ENCODE measurements at places on chromosomes 12 and 14.
A peak's percentile ranks its signal among the peaks of the same experiment; 100 is the strongest.

- no peak for DNase-seq
These were observed 1.7 kb downstream of the RALGAPA1 start for GRCh38 chr14:35807131-35807961.

DNA sequence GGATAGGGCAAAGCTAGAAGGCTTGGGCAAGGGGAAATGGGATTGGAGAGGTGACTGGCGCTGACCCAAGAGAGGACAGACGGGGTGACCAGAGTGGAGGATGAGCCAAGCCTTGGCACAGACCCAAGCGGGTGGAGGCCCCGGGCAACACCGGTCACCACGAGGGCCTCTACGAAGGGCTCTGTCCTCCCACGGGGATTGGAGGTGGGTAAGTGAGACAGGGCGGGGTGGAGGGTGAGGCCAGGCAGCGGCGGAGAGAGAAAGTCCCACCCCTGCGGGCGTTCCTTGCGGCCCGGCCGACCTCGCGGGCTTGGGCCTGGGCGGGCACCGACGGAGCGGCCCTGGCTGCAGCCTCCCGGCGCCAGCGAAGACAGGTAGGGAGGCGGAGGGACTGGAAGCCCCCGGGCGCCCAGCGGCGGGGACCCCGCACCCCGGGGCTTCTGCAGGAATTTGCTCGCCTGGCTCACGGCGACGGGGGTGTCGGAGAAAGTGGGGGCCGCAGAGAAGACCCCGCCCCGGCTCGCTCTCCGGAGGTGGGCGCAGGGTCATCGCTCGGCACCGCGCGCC lies at the start of gene PAPLN:
TSS of gene PAPLN (plus strand) at position 288 of the 567 bp plus-strand sequence. CDS start 2,273 bp downstream, outside the sequence.
- peak; percentile 46 for DNase-seq

GRCh38 chr12:53746592-53747092 lies 5.1 kb downstream of the CISTR start:
- peak; percentile 87 for DNase-seq

DNA sequence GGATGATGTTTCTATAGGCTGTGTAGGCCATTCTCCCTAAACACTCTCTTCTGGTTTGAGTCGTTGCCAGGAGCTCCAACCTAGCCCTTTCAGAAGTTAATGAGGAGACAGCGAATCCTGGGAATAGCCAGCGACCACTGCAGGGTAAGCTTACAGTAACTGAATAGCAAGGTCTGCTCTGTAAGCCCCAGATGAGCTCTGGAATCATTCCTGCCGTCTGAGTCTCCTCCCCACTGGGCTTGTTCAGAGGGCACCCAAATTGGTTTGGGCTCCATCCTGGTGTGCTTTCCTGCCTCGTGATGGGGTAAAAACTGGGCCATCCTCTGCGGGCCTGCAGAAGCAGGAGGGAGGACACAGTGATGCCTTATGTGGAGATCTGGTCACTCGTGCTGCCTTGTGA lies 43.3 kb upstream of the EMP1 start:
- DNase-seq = no peak

GRCh38 chr14:31951638-31951964 lies 125.5 kb upstream of the ARHGAP5 start:
- no peak for DNase-seq

DNA sequence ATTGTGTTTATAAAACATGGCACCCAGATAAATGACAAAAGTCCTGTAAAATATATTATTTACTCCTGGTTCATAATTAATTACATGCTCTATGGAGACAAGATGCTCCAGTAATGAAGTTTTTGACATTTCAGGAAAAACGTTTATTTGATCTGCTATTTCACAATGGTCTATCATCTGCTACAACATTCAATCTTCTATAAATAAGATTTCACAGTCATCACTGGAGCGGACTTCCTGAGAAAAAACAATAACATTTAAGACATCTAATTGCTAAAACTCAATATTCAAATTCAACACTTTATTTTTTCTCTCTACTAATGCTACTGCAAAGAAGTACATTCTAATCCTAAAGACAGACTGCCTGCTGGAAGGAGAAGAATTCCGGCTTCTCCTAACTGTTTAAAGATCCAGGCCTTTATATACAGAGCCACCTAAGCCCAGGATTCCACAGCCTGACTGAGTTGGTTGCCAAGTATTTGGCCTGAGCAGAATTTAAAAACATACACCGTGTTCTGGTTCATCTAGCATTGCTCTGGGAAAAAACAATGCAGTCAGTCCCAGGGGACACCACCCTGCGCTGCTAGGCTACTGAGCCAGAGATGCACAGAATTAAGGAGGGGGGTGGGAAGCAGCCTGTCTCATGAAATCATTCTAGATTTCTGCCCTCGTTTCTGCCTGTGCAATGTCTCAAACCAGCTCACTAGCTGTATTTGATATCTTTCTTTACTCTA lies 58.0 kb downstream of the TMTC1 start:
- DNase-seq = no peak

DNA sequence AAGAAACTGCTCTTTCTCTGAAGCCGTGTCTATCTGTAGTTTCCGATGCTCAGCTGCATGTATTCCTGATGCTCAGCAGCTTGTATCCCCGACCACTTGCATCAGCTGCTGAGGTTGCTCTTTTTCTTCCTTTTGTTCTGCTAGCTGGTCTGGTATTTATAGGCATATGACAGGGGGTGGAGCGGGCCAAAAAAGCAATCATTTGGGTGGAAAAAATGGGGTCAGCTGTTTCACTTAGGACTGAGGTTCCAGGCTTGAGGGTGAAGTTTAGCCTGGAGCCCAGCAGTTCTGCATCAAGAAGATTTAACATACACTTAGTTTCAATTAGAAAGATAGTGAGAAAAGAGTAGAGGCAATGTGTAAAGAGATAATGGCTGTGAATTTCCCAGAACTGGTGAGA lies 23.6 kb upstream of the AMN1 start:
- no peak for DNase-seq

GRCh38 chr12:112418273-112418607 lies 507 bp upstream of the PTPN11 start:
- no peak for DNase-seq

DNA sequence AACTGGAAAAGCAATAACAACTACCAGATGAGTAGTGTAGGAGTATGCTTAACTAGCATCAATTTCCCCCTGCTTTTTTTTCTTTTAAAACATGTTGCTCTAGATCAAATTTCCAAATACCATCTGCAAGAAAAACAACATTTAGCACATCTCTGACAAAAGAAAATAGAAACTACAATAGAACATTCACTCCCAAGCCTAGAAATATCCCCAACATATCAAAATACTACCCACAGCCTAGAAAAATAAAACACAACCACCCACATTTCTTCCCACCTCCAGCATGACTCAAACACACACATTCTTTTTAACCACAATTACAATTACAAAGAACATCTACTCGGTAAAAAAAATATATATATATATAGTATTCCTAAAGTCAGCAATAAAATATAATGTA lies 120.0 kb downstream of the PPFIA2 start:
- DNase-seq = no peak

GRCh38 chr12:52313926-52314325 lies 7.3 kb downstream of the KRT83 start:
- no peak for DNase-seq

- DNase-seq = no peak
These were observed 20.1 kb downstream of the STX2 start for GRCh38 chr12:130818635-130819576.

DNA sequence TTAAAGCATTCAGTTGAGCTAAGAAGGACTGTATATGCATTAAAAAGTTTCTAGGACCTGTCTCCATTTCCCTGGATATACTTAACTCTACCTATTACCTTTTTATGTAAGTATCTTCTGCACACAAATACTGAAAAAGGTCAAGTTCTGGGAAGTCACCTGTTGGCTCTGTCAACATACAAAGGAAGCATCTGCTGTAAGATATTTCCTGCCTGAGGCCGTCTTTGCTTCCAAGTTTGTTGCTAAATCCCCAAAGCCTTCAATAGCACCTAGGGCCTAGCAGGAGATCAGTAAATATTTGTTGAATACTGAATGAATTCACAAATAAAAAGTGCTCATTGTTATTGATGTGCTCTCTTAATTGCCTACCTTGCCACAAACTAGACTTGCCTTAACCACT lies 188.4 kb downstream of the DUSP6 start:
- DNase-seq = no peak

DNA sequence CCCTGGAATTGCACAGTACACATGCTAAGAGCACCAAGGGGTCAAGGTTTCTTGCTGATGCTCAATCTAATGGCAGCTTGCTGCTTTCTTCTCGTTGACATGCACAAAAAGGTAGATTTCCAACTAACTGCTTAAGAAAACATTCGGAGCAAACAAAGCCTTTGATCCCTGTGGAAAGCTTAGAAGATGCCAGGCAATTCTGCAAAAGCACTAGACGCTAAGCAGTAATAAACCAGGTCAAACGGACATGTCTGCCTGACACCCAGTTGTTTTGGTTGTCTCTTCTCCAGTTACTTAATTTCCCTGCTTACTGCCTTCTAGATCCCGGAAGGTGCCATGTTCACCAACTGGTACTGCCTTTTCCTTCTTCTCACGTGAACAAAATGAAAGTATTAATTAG lies 100.5 kb upstream of the TMCC3 start:
- DNase-seq = no peak

- no peak for DNase-seq
These were observed 10.0 kb downstream of the DNAH10 start for GRCh38 chr12:123772074-123772473.

DNA sequence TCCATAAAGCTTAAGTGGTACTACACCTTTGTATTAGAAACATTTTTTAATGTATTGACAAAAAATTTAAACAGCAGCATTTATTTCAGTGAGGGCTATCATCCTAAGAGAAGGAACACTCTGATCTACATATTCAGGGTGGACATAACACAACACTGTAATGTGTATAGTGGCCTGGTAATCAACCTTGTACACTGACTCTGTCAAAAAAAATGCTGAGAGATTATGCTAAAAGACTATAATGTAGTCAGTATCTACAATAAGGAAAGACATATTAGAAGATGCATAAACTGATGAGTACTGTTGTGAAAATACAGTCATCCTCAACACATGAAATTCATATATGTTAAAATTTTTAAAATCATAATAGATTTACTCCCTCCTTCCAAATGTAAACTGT lies 68.2 kb downstream of the C2CD5 start:
- DNase-seq = no peak

DNA sequence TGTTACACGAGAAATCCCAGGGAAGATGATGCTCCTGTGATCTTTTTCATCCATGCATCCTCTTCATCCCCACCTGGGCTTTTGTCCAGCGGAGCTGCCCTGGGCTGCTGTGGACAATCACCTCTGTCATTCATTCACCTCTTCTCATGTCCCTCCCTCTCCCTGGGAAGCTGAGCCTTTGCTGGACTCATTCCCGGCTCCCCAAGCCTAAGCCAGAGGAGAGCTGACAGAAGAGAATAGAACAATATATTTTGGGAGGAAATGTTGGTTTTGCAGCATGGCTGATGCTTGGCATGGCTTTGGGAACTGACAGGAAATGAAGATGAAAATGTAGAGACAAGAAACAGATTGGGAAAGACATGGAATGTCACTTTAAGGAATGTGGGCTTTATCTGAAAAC lies 177.4 kb downstream of the DICER1 start:
- no peak for DNase-seq

DNA sequence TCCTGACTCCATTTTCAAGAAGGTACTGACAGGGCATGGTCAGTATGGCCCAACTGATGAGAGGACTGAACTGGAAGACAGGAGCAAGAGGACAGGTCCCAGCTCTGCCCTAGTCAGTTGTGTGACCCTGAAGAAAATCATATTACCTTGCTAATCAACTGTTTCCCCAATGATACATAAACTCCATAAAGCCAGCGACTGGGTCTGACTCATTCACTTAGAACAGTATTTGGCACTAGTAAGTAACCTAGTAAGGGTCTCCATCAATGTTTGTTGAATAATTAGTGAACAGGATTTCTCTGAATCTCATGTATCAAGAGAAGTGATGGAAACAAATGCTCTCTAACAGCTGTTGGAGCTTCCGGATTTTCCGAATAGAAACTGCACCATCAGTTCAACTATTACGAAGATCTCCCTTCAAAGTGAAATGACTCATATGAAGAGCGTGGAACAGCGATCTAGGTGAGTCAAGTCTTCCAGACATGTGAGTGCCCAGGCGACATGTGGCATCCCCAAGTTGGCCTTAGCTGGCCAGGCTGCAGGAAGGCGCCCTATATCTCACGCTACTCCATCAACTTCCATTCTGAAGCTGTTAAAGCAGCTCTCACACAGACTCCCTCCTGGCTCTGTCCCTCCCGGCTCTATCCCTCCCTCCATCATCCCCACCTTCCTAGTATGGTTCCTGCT lies 94.5 kb downstream of the TTC7B start:
- no peak for DNase-seq

- peak; percentile 48 for DNase-seq
These were observed 174.4 kb downstream of the MON2 start for GRCh38 chr12:62640910-62641448.

DNA sequence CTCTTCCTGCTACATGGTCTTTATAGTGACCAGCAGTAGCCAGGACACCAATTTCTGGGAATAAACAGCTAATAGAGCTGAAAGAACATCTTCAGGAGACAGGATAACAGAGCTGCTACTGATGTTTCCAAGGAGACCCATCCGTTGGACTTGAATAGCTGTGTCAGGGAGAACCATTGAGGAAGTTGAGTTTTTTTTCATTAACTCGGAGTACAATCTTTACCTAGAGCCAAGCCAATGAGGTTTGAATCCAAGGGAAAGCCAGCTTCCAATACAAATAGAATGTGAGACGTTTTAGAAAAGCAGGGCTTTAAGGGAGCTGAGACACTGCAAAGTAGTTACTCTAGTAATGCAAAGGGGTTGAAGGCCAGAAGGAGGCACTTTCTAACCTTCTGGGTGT lies 136.1 kb upstream of the FRMD6 start:
- DNase-seq = no peak

DNA sequence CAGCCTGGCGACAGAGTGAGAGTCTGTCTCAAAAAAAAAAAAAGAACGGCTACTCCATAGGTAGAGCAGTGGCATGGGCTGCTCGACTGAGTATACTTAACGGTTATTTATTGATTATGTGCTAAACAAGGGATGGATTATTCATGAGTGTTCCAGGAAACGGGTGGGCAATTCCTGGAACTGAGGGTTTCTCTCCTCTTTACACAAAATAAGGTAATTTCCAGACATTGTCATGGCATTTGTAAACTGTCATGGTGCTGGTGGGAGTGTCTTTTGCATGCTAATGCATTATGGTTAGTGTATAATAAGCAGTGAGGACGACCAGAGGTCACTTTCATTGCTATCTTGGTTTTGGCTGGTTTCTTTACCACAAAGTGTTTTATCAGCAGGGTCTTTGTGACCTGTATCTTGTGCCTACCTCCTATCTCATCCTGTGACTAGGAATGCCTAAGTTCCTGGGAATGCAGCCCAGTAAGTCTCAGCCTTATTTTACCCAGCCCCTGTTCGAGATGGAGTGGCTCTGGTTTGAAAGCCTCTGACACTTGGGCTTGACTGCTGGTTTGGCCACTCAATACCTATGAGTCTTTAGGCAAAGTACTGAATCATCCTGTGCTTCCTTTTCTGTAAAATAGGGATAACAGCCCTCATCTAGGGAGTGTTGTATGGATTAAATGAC lies 3.2 kb downstream of the DGLUCY start:
- no peak for DNase-seq

- no peak for DNase-seq
These were observed 5.1 kb downstream of the E2F7 start for GRCh38 chr12:77060136-77060882.
